ENCODE measurements at places on chromosomes 11 and 22.
A peak's percentile ranks its signal among the peaks of the same experiment; 100 is the strongest.

DNA sequence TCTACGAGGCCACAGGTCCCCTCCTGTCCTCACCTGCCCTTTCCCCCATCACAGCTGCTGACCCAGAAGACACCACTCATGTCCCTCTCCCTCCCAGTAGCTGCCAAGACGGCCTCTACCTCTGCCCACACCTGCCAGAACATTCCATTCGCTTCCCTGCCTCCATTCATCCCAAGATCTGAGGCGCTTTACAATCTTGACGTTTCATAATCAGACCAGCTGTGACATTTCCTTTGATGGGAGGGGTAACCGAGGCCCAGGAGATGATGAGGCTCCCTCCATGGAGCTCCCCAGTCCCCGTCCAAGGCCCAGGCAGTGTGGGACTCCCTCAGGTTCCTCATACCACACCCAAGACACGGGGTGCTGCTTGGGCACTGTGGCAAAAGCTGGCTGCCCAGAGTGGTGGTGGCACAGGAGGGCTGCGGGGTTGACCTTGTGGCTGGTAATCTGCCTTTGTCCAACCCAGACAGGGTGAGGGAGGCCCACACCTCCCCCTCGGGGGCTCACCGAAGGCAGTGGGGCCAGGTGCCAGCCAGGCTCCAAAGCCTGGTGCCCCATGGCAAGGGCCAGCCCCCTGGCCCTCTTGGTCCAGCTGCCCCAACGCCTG, 17.3 kb downstream of the PHLDA2 start:
- DNase-seq, result no peak

DNA sequence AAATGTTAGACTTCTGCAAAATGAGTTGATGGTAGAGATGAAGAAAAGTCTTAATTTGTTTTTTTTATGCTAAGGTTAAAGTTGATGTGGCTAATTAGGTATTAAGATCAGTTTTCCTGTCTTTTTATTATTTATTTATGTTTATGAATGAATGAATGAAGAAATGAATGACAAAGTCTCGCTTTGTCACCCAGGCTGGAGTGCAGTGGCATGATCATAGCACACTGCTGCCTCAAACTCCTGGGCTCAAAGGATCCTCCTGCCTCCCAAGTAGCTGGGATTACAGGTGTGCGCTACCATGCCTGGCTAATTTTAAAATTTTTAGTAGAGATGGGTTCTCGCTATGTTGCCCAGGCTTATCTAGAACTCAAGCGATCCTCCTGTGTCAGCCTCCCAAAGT, 29.2 kb downstream of the MTMR3 start:
- DNase-seq, result no peak

DNA sequence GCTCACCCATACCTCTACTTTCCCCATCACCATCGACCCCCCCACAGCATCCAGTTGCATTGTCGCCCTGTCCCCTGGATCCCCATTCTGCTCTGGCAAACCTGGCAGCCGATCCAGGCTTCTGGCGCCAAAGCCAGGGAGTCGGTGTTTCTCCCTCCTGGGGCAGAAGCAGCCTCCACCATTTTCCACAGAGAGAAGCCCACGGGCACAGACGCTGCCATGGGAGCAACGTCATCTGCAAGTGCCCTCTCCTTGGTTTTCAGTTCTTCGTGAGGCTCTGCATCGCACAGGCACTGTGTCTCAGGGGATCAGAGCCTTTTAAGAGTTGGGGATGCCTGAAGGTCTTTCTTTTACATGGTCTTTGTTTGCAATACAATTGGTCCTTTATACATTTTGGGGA, 2.3 kb downstream of the YPEL4 start:
- no peak for DNase-seq

DNA sequence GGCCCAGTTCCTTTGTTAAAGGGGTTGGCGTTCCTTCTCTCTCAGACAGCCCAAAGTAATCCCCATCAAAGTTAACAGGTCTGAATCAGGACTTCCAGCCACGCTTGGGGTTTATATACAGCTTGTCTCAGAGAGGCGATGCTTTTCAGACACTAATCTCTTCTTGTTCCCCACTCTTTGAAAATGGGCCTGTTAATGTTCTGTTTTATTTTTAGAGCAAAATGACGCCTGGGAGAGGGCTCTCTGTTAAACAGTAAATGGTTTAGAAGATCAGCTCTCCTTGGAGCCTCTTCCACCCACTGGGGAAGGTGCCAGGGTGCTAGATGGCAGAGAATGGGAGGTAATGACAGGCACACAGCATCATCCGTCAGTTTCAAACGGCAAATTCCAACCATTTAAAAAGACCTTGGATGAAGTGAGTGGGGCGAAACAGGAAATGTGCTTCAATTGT, 235.9 kb upstream of the NARS2 start:
- DNase-seq, result no peak

DNA sequence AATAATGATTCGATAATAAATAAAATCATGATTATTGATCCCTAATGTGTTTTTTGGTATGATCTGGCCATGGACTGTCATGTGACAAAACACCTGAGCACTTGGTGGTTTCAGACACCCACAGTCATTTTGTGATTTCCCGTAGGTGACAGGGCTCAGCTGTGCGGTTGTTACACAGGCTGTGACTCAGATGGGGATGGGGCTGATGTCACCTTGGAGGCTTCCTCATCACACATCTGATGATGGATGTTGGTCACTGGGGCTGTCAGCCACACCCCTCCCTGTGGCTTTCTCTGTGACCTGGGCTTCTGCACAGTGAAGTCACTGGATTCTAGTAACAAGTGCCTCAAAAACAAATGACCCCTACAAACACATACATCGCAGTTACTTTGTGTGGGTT, 995.1 kb downstream of the BRD1 start:
- DNase-seq, result no peak

GRCh38 chr11:69636512-69637197, 4.3 kb upstream of the CCND1 start:
- peak; percentile 77 for DNase-seq

GRCh38 chr11:90204832-90205646, 17.8 kb downstream of the CHORDC1 start:
- DNase-seq, result peak; percentile 34

GRCh38 chr11:30914143-30914762, 328.1 kb upstream of the MPPED2 start:
- peak; percentile 4 for DNase-seq

GRCh38 chr11:69537126-69537525, 55.7 kb downstream of the LINC01488 start:
- no peak for DNase-seq

DNA sequence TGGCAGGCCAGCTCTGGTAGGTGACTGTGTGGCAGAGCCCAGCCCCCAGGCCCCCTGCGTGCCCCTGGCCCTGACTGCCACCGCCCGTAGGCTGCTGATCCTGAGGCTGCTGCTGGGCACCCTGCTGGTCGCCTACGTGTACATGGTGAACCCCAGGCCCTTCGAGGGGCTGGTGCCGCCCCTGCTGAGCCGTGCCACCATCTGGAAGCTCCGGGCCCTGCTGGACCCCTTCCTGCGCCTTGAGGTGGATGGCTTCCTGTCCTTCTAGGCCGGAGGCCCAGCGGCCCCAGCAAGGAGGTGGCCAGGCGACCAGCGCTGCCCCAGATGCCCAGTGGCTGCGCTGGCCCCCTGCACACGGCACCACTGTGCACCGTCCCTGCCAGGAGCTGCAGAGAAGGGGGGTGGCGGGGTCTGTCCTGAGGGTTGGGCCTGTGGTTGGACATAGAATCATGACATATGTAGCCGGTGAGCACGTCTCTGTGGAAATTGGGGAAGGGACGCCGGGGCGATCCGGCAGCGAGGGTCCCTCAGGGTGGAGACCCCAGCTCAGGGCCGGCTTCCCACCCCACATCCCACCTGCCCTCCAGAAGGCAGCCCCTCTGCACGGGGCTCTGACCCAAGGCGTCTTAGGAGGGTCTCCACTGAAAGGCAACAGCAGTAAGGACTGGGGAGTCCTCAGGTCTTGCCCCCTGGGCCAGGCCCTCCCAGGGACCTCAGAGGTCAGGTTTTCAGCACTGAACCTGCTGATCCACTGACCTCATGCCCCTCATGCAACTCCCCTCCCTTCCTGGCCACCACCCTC, 185.4 kb downstream of the IGLL1 start:
- DNase-seq, result no peak

- DNase-seq, result peak; percentile 32
Observed at GRCh38 chr11:66568124-66568916, at the start of gene CTSF. CTSF (minus strand) TSS chr11:66568606; CDS start chr11:66568486, 120 bp downstream.

- DNase-seq, result no peak
Observed at GRCh38 chr11:72637926-72638325, 36.3 kb downstream of the PDE2A start.

DNA sequence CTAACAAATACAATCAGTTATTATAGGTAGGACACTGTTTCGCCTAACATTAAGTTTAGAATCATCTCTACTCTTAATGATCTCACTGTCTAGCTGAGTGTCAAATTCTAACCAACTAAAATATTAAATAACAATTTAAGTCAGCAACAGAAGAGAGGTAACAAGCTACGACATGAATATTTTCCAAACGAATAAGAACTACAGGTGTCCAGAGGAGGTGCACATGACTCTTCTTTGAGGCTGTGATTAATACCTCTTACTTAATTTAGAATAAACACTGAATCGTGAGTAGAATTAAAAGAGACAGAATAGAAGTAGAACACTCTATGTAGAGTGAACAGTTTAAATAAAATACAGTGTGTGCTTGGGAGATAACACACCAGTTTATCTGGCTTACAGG, 619.0 kb upstream of the ARHGAP42 start:
- DNase-seq, result no peak

DNA sequence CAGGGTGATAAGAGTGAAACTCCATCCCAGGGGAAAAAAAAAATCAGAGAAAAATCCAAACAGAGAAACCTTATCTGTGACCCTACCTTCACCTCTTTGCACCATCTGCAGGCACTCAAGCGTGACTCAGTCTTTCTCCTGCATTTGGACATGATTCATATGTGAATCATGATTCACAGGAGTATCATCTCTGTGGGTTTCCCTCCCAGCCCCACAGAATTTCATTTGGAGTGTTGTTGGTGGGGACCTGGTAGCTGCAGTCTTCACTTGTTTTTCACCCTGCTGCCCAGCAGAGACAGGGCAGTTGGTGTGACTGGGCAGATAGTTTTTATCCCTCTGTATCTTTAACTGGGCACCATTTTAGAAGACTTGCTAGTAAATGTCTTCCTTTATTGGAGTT, 75.7 kb downstream of the DEPDC5 start:
- peak; percentile 76 for DNase-seq

DNA sequence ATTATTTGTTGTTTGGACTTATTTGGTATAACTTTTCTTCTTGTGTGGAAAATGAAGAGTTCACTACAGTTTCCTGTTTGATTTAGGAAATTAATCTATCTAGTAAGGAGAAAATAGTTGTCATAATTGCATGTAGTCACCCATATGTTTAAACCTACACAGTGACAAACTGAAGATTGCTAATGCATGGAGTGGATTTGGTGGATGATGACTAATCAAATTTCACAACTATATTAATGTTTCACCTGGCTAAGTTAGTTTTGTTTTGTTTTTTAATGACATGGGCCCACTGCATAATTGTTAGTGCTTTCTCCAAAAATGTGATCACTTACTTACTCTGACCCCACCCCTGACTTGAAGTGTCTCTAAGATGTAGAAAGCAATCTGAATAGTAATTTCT, 170.6 kb downstream of the DYNC2H1 start:
- no peak for DNase-seq

GRCh38 chr11:2549491-2549875, 104.7 kb downstream of the KCNQ1 start:
- DNase-seq, result no peak

DNA sequence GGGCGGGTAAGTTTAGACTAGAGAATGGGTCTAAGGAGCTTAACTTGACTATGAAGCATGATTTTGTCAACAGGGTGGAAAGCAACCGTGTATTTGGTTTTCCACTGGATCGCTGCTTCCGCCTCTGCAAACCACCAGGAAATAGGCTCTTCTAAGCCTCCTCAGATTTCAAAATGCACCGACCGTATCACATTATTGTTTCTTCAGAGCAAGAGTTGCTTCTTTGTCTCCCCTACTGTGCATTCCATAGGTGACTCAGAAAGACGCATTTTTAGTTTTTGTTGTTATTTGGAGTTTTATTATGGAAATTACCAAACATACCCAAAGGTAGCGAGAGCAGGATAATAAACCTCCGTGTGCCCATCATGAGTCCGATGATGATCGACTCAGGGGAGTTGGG, 64.3 kb upstream of the RASD2 start:
- DNase-seq, result no peak
